RKO (cell line): ENCODE measurements at places on chromosomes 1 and 21.

DNA sequence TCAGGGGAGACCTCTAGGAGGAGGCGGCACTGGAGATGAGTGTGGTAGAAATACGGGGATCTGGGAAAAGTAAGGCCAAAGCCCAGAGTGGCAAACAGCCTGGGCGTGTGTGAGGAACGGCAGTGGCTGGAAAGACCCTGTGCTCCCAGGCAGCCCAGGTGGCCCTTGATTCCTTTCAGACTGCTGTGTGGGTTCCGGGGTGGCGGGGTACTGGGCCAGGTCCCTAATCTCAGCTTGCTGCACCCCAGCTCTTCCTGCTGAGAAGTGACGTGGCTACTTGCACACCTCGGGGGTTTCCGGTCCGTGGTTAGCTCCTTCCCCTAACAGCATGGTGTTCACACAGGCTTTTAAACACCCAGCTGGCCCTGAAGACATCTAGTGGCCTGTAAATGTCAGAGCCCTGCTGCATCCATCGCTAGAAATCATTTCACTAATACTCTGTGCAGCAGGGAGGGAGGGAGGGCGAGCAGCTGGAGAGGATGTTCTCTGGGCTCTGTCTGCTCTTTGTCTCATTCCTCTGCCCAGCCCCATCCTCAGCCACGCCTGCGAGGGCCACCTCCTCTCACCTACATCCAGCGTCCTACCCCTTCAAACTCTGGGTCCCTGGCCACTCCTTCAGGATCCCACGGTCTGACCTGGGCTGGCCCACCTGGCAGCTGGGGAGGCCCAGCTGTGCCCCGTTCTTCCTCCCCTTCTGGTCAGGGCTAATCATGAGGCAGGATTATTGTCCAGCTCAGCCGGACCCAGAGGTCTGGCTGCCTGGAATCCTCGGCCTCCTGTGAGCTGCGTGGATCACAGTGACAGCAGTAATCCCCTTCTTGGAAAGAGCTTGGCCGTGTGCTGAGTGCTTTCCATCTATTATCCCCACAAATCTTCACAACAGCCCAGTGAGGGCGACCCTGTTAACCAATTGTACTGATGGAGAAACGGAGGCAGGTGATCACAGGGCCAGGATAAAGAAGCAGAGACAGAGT lies 7.2 kb downstream of the ZDHHC18 start:
- no peak for DNase-seq

DNA sequence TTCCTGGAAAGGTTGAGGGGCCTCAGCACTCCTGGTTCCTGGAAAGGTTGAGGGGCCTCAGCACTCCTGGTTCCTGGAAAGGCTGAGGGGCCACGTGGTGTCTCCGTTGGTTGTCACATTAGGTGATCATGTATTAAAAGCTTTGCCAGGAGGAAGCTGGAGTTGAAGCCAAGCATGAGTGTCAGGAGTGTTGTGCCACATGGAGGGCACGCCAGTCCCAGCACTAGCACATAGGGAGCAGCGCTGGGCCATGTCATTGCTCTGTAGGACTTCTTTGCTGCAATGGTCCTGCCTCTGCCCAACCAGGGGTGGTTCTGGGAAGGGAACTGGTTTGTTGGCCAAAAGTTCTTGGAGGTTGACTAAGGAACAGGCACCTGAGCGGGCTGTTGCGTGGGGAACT lies 13.3 kb downstream of the ATP5PO start:
- no peak for DNase-seq

GRCh38 chr1:179002552-179003345 lies 22.9 kb upstream of the FAM20B start:
- peak; percentile 64 for DNase-seq

GRCh38 chr1:93615582-93616150 lies 66.0 kb downstream of the BCAR3 start:
- no peak for DNase-seq

DNA sequence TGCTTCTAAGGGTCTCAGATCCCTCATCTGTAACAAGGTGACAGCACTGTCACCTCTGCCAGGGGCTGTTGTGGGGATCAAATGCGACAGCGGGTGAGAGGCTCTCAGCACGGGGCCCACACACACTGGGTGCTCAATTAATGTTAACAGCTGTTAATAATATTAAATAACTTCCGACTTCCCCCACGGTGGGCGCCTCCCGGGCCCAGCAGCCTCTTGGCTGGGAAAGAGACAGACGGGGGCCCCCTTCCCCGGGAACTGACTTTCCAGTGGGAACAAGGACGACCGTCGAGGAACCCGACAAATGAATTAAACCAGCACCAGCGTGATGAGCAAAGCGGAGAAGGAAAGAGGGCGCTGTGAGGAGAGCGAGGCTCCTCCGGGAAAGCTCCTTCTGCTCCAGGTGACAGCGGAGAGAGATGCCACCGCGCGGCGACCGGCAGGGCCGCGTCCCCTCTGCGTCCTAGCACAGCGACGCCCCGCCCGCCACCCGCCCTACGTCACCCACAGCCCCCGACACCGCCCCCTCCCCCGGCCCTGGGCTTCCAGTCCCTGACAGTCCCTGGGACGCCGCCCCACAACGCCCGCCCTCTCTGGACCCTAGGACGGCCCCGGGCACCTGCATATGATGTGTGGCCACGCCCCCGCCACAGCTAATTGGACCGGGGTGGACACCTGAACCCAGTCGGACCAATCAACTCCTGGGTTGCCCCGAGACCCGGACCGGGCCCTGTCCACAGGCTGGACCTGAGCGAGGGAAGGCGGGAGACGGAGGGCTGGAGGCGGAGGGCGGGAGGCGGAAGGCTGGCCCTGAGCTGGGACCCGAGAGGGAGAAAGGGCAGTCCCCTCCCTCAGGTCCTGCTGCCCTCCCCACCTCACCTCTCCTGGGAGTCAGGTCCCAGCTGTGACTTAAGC lies 38.2 kb downstream of the MATN1 start:
- no peak for DNase-seq

DNA sequence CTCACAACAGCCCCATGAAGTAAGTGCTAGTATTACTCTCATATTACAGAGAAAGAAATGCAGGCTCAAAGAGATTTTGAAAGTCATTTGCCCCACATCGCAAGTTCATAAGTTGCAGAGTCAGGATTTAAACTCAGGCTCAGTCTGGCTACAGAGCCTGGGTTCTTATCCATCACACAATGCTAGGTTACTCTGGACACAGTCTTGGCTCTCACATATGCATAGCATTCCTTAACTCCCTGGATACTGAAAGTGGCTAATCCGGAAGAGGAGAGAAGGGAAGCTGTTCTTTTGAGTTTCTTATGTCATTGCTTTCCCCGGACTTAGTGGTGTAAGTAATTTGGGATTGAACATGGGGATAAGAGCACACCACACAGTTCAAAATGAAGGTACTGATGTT lies 357.4 kb upstream of the PLXNA2 start:
- no peak for DNase-seq

DNA sequence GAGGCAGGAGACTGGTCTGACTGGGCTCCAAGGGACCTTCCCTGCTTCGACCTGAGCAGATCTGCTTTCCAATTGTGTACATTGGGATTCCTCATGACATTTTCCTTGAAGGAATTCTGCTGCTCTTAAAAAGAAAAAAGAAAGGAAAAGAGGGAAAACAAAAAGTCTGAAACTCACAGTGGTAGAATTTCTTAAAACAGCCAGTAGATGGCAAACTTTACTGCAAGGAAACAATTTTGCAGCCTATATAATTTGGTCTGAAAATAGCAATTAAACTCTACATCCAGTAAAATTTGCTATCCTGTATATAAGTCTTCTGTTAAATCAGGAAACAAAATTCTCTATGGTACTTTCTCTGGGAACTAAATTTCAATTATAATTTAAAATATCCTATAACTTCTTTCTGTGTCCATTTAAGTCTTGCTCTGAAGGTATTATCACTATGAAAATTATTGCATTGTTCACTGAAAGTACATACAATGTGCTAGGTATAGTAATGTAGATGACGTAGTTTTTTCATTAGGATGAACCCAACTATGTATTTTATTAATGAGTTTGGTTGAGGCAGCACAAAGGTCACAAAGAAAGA lies 59.8 kb downstream of the CRB1 start:
- peak; percentile 46 for DNase-seq

DNA sequence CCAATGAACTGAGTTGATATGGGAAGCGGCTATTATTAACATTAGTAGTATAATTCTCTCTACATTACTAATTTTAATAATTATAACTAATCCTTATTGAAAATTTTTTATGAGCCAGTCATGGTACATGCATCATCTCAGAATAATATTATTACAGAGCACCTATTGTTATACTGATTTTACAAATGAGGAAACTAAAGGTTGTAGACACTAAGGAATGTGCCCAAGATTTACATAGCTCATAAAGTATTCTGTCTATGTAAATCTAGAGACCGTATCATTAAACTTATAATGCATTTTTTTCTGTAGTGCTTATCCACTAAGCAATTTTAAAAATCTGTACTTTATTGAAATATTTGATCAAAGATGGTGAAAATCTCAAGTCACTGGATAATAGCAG lies 825.9 kb downstream of the PLA2G4A start:
- no peak for DNase-seq

- DNase-seq = no peak
Measured at GRCh38 chr1:76727520-76727919, 139.8 kb upstream of the ST6GALNAC5 start.

DNA sequence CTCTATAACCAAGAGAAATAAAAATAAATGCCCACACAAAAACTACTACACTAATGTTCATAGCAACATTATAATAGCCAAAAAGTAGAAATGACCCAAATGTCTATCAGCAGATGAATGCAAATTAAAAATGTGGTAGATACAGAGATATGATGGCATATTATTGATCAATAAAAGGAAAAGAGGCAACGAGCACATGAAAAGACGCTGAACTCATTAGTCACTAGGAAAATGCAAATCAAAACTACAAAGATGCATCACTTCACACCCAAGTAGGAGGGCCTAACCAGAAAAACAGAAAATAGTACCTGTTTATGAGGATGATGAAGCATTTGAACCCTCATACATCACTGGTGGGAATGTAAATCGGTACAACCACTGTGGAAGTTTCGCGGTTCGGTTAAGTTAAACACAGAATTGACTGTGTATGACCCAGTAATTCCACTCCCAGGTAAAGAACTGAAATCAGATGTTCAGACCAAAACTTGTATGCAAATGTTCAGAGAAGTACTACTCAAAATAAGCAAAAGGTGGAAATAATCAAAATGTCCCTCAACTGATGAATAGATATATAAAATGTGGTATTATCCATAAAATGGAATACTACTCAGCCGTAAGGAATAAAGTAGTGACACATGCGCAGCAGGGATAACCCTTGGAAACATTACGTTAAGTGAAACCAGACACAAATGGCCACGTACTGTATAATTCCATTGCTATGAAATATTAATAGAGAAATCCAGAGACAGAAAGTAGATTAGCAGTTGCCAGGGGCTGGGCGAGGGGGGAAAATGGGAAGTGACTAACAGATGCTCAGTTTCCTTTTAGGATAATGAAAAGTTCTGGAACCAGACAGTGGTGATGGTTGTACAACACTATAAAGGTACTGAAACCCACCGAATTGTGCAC lies 3.1 kb downstream of the USP48 start:
- DNase-seq = no peak

DNA sequence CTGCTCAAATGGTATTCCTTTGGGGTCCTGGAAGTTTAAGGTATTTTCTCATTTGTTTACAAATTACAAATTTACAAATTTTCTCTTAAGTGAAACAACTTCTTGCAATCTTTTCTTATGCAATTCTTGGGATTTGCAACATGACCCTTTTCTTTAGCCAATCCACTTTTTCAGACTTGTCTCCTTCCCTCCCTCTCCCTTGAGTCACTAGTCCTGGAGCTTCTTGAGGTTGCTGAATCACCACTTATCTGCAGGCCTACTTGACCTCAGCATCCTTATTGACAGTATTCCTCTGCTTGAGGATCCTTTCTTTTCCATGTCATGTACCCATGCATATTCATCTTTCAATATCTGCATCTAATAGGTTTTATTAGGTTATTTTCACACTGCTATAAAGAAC lies 302.8 kb upstream of the ADAMTS5 start:
- peak; percentile 2 for DNase-seq

GRCh38 chr1:185965870-185966269 lies 231.7 kb downstream of the HMCN1 start:
- no peak for DNase-seq

- DNase-seq = no peak
Measured at GRCh38 chr1:226772446-226773139, 33.5 kb upstream of the ITPKB start.

- no peak for DNase-seq
Measured at GRCh38 chr1:228404107-228404720, 2.4 kb downstream of the TRIM11 start.

DNA sequence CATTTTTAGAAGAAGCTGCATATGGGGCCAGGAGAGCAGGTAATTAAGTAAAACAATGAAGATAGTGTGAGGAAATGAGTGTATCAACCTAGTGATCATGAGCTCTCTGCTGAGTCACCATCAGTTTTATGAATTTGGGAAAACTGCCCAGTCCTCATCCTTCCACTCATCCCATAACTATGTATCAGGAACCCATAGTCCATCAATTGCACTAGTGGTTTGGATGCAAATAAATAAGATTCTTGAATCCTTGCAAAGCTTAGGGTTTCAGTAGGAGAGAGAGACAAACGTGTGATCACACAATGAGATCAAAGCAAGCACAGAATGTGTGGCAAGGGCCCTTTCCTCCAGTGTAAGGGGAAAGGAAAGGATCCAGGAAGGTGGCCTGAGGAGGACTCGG lies 145.6 kb downstream of the ZZZ3 start:
- DNase-seq = peak; percentile 83

DNA sequence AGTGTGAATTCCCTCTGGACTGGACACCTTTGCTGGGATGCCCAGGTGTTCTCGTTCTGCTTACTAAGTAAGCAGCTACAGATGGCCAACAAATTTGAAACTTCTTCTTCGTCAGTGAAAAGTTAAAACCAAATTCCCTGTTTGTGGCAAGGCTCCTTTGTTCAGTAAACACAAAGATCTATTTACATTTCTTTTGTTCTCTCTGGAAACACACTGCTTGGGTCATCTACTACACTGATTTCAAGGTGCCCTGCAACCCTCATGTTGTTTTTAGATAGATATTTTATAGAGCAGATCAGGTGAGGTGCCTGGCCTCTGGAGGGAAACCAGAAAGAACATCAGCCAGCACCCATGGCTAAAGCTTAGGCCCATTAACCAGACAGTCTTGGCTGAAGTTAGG lies 157.2 kb upstream of the UBE2U start:
- no peak for DNase-seq

- DNase-seq = no peak
Measured at GRCh38 chr1:43537423-43538142, 6.9 kb downstream of the PTPRF start.

GRCh38 chr21:34565238-34565637 lies 49.7 kb downstream of the RCAN1 start:
- DNase-seq = no peak

DNA sequence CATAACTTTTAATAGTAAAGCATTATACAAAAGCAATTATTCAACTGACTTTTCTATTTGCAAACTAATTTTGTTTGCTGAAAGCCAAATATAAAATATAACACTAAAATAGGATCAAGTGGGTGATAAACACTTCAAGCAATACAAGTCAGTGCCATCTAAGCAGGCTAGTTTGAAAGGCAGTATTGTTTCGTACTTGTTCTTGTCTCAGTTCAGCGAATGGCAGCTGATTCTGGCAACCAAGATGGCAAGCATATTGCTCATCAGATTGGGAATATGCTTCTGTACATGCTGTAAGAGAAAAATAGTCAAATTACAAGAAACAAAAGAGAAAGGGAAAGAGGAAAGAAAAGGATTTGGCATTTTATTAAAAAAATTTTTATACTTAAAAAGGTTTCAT lies 7.5 kb downstream of the TMEM59 start:
- no peak for DNase-seq
